ENCODE measurements at places on chromosomes 13 and 19.

DNA sequence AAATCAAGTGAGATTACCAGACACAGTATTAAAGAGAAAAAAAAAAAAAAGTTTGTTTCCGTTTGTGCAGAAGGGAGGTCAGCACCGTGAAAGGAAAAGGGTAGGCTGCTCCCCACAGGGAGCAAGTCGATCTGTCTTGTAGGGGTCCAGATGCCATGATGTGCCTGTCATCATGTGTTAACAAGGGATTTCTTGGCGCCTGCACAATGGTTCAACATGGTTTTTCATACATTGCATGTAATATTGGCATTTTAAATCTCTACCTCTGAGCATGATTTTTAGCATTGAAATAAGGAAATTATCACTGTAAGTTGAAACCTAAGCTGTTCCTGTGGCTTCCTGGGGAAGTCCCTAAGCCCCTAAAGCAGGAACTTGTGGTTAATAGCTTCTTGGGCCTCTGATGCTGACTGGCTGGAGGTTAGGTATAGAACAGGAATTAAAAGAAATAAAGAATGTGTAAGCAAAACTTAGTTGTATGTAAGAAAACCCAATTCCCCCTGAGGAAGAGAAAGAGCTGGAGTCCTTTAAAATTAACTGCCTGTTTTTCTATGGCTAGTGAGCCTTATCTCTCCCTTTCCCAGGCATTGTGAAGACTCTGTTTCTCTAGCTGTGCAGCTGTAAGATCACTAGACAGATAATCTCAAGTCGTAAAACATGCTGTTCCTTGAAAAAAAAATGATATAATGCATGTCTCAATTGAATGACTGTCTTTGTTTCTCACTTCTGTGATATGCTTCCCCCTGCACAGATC is 7.4 kb upstream of the FCGBP start:
- no peak for DNase-seq

GRCh38 chr13:21008026-21008425 is 53.4 kb downstream of the LATS2 start:
- no peak for DNase-seq

- peak; percentile 73 for DNase-seq
Observed at GRCh38 chr13:113001241-113002140, 32.5 kb downstream of the MCF2L start.

DNA sequence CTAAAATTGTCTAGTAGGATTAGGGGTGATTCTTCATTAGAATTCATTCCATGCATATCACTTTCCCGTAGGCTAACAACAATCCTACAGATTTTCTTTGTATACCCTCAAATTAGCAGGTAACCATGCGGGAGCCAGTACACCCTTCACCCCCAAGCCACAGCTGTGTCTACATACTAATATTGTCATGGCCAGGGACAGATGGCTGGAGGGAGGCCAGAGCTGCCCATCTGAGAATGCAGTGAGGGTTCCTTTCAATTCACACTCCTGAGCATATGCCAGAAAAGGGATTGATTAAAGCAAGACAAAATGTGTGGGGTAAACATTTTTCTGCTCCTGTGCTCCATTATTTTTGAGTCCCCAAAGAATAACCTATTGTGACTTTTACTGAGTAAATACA is 68.9 kb downstream of the FREM2 start:
- peak; percentile 27 for DNase-seq

DNA sequence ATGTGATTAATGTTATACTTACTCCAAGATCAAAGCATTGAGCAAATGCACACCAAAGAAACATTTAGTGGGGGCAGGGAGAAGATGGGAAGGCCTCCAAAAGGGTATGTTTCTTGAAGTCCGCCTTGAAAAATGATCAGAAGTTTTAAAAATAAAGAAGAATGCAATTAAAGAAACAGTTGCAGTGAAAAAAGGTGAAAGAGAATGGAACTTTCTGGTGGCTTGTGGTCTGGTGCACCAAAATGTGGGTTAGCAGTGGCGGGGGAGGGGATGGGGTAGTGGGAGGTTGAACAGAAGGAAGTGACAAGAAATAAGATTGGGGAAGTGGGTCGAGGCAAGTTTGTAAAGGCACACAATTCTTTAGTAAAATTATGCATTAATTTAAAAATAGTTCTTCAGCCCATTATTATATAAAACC is 2.5 kb downstream of the LCP1 start:
- DNase-seq, result no peak

- no peak for DNase-seq
Observed at GRCh38 chr13:77535448-77535847, at the start of gene SCEL. Gene SCEL, plus strand, starts transcription at chr13:77535706. Its CDS starts 20,170 bp downstream, at chr13:77555876.

DNA sequence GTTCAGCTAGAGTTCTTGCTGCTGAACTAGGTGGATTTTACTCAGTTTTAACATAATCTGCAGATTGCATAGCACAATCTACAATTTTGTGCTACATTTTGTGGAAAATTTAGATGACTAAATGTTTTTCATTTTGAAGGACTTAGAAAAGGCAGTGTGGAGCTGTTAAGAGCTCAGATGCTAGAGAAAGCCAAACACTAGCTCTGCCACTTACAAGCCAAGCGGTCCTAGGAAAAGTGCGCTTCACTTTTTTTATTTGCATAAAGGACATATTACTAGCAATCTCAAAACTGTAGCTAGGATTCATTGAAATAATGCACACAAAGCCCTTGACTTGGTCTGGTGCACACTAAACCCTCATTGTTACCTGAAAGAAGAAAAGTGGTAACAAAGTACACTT is 8.1 kb upstream of the CSNK1A1L start:
- DNase-seq, result no peak

- DNase-seq, result no peak
Observed at GRCh38 chr13:51525567-51526167, 58.6 kb upstream of the WDFY2 start.

- DNase-seq, result no peak
Observed at GRCh38 chr13:113843063-113843654, 20.7 kb downstream of the GAS6 start.

- no peak for DNase-seq
Observed at GRCh38 chr19:23983406-23983805, 68.7 kb downstream of the ZNF726 start.

DNA sequence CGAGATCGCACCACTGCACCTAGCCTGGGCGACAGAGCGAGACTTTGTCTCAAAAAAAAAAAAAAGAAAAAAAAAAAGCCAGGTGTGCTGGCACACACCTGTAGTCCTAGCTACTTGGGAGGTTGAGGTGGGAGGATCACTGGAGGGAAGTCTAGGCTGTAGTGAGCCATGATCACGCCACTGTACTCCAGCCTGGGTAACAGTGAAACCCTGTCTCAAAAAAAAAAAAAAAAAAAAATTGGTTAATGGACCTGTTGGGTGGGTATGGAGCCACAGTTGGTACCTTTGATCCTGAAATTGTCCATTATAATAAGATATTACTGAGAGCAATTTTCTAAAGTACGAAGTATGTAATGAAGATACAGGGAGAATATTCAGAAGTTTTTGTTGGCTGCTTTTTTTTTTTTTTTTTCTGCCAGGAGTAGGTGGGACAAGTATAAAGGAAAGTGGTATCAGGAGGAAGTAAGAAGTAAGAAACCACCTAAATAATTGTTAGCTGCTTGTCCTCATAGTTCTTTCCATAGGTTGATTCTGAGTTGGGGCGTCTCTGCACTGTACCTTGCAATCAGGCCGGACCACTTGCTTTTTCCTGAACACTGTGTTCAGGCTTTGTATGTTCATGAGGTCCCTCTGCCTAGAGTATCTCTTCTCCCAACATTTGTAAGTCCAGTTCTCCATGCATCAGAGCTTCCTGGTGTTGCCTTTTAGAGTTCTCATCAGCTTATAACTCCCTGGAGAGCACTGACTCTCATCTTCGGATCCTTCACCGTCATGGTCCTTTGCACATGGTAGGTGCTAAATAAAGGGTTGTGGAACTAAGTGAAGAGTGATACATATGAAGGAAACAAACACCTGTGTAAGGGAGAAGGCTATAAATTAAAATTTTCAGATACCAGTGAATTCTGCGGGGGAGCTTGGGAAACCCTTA is 31.7 kb downstream of the ARHGAP35 start:
- DNase-seq, result no peak

GRCh38 chr13:59259165-59260000 is 904.3 kb downstream of the DIAPH3 start:
- DNase-seq, result no peak

- peak; percentile 42 for DNase-seq
Observed at GRCh38 chr13:21638319-21639282, 32.3 kb upstream of the FGF9 start.

DNA sequence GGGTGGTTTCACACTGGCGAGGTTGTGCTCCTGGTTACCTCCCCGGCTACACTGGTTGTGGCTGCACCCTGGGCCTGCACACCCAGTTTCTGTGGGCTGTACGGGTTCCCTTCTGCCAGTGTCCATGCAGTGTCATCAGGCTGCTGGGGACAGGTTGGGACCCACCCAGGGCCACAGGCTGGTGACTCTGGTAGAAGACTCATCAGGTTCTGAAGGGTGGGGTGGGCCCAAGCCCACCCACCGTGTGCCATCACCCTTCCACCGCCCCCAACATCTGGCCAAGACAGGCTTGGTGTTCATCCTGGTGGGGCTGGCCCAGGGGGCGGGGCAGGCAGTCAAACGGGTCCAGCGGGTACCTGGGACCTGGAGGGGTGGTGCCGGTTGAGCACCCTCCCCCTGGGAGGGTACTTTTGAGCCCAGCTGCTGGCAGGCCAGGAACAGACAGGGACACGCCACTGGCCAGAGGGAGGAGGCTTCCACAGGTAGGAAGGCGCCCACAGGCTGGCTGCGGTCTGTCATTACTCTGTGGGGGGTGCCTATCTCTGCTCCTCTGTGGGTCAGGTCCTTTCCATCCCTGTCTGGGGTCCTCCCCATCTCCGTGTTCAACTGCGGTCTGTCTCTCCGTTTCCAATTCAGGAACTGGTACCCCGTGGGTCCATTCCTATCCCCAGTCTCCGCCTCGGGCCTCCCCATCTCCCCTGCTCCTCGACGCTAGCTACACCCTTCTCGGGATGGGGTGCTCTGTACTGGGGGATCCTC is at the start of gene RNF225:
TSS of gene RNF225 (plus strand) at position 437 of the 759 bp plus-strand sequence. CDS start 434 bp downstream, outside the sequence.
- no peak for DNase-seq

- peak; percentile 23 for DNase-seq
Observed at GRCh38 chr19:30930941-30931706, 418.1 kb downstream of the TSHZ3 start.

GRCh38 chr19:12733369-12734214 is 892 bp downstream of the TRIR start:
- DNase-seq, result no peak

GRCh38 chr13:34128661-34129060 is 310.7 kb downstream of the RFC3 start:
- no peak for DNase-seq

Measured in muscle of back (tissue), 13 donors.